ENCODE measurements at places on chromosomes 1 and 21.

DNA sequence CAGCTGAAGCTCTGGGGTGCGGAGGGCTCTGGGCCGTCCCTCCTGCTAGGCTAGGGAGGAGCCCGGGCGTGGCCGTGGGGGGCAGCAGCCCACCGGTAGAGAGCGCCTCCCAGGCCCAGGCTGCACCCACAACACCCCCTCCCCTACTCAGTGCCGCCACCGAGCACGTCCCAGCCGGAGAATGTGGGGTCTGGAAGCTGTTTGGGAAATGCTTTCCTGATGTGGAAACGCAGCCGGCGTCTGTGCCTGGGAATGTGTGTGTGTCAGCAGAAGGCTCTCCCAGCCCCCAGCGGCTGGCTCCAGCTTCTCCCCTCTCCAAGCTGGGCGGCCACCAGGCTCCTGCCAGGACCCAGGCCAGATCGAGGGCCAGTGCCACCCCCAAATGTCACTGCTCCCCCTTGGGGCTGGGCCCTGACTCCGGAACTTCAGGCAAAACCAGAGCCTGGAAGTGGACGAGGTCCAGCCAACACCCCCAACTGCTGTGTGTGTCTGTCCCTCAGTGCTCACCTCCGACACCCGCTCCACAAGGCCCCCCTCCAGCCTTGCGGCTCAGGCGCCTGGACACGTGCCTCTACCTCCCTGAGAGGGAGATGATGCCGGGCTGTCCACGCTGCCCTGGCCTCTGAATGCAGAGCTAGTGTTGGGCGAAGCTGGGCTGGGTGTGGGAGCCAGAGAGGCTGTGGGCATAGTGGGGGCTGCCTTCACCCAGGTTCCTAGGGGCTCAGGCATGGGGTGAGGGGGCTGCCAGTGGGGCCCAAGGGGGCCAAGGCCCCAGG, 74.7 kb downstream of the MEGF6 start:
- DNase-seq, result peak; percentile 57

GRCh38 chr1:172298141-172298540, 122.3 kb upstream of the C1orf105 start:
- no peak for DNase-seq

DNA sequence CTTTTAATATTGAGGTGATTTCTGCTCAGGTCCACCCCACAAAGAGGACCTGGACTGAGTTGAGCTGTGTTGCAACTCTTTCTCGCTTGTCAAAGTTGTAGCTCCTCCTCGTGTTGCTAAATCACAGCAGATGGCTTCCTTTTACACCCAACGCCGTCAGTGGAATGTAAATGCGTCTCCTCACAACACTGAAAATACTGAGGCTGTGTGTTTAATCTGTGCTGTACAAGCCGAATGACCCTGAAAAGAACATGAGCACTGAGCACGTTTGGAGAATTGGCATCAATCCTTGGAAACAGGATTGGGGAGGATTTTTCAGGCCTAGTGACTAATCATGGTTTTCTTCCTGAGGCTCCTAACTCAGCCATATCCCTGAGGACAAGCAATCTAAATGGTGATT, 196.0 kb downstream of the CRB1 start:
- no peak for DNase-seq

GRCh38 chr1:108504447-108504846, 54.3 kb downstream of the NBPF6 start:
- DNase-seq, result no peak

GRCh38 chr1:150154143-150154542, 4.4 kb downstream of the PLEKHO1 start:
- no peak for DNase-seq

- no peak for DNase-seq
Measured at GRCh38 chr1:203860396-203861025, 888 bp upstream of the SNRPE start.

DNA sequence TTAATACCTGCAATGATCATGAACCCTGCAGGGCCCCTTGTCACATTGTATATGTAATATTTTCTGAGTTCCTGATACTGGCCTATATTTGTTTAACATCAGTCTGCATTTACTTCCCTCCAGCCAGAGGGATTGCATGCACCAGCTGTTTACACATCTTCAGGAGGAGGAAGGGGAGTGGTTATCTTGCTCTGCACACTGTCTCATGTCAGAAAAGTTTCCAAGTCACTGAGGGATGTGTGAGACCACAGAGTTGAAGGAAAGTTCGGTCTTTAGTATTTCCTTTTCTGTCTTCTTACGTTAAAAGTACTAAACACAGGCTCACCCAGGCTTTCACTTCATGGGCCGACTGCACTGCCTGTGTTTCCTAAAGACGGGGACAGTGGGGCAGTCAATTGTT, 574.1 kb downstream of the LMO4 start:
- peak; percentile 48 for DNase-seq

DNA sequence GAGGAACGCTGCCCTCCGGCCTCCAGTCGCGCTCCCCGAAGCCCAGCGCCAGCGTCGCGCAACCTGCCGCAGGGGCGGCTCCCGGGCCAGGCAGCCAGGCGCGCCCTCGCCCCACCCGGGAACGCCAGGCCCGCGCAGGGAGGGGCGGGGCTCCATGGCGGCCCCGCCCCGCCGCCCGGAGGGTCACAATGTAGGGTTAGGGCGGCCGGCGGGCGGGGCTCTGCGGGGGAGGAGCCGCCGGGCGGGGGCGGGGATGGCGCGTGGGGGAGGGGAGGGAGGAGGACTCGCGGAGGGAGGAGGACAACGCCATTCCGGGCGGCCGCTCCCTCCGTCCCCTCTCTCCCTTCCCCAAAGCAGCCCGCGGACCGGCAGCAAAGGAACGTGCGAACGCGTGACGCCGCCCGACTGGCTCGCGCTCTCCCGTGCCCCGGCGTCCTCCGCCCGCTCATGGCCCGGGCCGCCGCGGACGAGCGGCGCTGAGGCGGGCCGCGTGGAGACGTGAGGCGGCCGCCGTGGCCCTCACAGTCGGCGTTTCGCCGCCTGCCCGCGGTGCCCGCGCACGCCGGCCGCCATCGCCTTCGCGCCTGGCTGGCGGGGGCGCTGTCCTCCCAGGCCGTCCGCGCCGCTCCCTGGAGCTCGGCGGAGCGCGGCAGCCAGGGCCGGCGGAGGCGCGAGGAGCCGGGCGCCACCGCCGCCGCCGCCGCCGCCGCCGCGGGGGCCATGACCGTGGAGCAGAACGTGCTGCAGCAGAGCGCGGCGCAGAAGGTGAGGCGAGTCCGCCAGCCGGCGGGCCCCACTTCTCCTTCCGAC, at the start of gene USP25:
TSS of gene USP25 (plus strand) at position 309 of the 810 bp plus-strand sequence. CDS start at position 721, 412 bp downstream.
- DNase-seq, result peak; percentile 90

DNA sequence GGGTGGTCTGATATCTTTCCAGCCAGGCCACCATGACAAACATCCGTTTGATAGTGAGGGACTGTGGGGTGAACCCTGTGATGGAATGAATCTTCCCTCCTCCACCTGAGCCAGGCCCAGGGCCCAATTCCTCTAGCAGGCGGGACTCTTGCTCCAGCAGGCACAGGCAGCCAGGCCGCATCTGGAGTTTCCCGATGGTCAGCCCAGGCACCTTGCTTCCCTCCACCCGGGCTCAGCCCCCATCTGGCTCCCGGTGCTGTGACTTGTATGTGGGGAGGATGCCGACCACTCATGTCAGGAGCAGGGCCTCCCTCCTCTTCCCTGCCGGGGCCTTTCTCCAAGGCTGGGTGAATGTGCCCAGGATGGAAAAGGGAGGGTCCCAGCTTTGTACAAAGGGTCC, 21.0 kb downstream of the KCNAB2 start:
- DNase-seq, result no peak

DNA sequence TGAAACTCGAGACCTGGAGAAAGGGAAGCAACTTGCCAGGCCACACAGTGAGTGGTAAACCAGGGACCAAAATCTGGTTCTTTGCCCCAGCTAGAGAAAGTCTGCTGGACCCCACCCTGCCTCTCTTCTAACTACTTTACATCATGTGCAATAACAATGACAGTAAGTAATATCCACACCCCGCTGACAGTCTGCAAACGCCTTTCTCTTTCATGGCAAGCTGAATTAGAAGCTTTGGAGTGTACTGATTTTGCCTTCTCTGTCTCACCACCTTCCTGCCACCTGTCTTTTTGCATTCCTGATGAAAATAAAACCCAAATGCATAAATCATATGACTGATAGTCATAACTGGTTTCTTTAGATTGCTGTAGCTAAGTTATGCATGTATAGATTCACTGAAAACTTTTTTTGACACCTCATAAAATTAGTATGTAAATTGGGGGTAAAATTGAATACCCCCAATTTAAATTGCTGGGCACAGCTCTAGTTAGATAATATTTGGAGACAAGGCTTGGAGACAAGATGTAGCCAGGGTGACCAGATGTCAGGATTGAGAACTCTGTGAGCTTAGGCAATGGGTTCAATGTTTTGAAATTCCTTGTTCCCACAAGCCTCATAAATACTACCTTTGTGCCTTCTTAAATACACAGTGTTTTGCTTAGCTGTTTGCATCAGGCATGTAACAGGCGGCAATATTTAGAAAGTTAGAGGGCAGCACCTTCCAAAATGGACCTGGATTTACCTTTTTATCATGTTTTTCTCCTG, 73.5 kb downstream of the ST6GALNAC5 start:
- no peak for DNase-seq

DNA sequence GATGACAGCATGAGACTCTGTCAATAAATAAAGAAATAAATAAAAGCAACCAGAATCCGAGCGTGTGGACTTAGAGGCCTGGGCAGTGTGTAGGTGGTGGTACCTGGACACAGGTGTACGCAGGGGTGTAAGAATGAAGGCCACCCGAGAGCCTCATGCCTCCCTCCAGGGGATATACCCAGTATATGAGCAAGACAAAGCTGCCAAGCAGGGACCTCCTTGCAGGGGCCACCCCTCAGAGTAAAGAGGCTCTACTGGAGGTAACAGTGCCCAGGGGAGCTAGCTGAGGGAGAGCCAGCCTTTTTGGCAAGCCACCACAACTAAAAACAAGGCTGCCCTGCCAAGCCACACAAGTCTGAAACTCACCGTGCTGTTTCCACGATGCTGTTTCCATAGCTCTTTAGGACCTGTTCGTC, 179.2 kb upstream of the RAB4A start:
- DNase-seq, result no peak

GRCh38 chr1:203380420-203381150, 29.7 kb upstream of the FMOD start:
- no peak for DNase-seq

Measured in right forelimb (tissue), 1 donor.